ENCODE measurements at places on chromosomes 2 and 18.

GRCh38 chr2:28568036-28568435 is 72.2 kb downstream of the PLB1 start:
- H3K27ac ChIP-seq, result no peak overlapping the region
- no peaks in the 10 kb centered on the region for H3K27me3 ChIP-seq
- peaks cover 18% of the 10 kb centered on the region for H3K4me1 ChIP-seq
- no peak for DNase-seq
- no peak overlapping the region for H3K4me3 ChIP-seq

- H3K4me3 ChIP-seq, result no peak overlapping the region
- no peak for DNase-seq
- H3K27me3 ChIP-seq, result no peaks in the 10 kb centered on the region
- H3K36me3 ChIP-seq, result no peaks in the 10 kb centered on the region
- no peak overlapping the region for H3K27ac ChIP-seq
These were observed 487.5 kb downstream of the SUCLG1 start for GRCh38 chr2:83971547-83971946.

DNA sequence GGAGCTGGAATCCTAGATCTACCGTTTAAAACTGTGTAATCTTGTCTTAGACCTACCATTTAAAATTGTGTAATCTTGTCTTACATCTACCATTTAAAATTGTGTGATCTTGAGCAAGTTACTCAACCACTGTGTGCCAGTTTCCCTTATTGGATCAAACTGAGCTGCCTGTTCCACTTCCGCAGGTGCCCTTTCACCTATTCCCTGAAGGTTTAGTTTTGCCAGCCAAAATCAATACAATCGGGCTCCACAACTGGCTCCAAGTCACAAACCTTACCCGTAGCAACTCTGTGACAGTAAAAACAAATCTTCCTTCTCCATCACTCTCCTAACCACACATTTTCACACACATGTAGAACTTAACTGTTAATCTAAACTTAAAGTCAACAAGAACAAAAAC is 20.1 kb downstream of the DOCK10 start:
- no peak overlapping the region for H3K4me3 ChIP-seq
- H3K36me3 ChIP-seq, result no peaks in the 10 kb centered on the region
- H3K27me3 ChIP-seq, result no peaks in the 10 kb centered on the region

DNA sequence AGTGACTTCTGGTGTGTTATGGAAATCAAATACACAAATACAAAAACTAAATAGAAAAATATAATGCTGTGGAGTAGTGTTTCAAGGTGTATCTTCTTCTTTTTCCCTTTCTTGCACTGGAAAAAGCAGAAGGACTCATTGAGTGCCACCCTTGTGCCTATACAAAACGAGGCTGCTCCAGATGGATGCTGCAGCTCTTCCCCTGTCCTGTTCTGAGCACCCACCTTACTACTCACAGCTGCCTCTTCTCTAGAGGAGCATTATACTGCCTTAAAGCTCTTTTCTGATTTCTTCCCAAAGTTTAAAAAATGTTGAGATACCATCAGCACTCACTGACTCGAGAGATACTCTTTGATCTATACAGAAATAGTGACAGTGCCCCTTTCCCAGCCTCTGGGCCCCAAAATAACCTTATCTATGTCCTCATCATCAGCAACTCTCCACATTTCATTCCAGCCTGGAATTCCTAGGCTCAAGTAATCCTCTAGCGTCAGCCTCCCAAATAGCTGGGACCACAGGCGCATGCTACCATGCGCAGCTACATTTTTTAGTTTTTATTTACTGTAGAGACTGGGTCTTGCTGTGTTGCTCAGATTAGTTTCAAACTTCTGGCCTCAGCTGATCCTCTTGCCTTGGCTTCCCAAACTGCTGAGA is 1356.1 kb upstream of the NRXN1 start:
- H3K27me3 ChIP-seq, result no peaks in the 10 kb centered on the region
- no peaks in the 10 kb centered on the region for H3K4me1 ChIP-seq
- H3K27ac ChIP-seq, result no peak overlapping the region

GRCh38 chr2:119473621-119474370 is 42.1 kb downstream of the TMEM37 start:
- no peaks in the 10 kb centered on the region for H3K4me1 ChIP-seq
- no peak for DNase-seq
- H3K27ac ChIP-seq, result no peak overlapping the region
- no peak overlapping the region for H3K4me3 ChIP-seq

DNA sequence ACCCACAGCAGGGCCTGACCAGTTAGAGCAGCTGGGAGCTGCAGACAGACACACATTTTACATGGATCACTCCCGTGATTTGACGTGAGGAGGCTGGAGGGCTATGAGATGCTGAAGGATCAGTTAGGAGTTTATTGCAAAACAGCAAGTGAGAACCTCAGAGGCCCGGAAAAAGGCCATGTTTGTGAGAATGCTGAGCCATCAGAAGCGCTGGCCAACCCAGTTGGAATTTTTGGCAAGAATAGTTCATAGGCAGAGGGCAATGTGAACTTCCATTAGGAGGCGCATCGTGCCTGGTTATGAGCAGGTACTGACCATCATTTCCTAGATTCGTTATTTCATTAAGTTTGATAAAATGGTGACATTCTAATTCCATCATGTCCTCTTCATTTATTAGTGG is 23.3 kb upstream of the LMAN1 start:
- H3K4me1 ChIP-seq, result no peaks in the 10 kb centered on the region
- H3K36me3 ChIP-seq, result no peaks in the 10 kb centered on the region
- no peak overlapping the region for H3K4me3 ChIP-seq
- no peak for DNase-seq
- no peaks in the 10 kb centered on the region for H3K27me3 ChIP-seq

DNA sequence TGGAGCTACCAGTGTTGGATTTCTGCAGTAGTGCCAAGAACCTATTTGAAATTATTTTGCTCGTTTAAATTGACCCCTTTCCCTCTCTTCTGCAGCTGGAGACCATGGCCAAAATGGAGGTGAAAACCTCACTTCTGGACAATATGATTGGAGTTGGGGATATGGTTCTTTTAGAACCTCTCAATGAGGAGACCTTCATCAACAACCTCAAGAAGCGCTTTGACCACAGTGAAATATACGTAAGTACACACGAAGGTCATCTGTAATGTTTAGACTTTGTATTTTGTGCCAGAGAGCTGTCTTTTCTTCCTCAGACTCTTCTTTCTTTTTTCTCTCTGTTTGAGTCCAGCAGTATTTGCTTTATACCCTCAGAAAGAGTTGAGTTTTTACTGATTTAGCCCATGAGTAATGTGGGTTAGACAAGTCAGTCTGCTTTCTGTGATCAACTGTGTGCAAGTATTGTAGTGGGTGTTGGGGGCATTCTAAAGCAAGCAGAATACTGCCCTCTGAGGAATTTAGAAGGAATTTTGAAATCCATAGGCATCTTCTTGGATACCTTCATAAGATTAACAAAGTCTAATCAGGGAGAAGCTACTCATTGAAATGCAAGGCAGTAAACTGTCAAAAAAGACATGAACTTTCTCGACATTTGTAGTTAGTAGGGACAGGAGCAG is 31.7 kb downstream of the MYO1B start:
- no peak for DNase-seq
- H3K36me3 ChIP-seq, result 0 out of 2 replicates have a peak, but pooled peaks cover 2% of the 10 kb centered on the region

- no peaks in the 10 kb centered on the region for H3K36me3 ChIP-seq
- H3K27ac ChIP-seq, result no peak overlapping the region
- no peak overlapping the region for H3K4me3 ChIP-seq
- DNase-seq, result no peak
These were observed 237.4 kb upstream of the SMAD2 start for GRCh38 chr18:48167897-48168253.

DNA sequence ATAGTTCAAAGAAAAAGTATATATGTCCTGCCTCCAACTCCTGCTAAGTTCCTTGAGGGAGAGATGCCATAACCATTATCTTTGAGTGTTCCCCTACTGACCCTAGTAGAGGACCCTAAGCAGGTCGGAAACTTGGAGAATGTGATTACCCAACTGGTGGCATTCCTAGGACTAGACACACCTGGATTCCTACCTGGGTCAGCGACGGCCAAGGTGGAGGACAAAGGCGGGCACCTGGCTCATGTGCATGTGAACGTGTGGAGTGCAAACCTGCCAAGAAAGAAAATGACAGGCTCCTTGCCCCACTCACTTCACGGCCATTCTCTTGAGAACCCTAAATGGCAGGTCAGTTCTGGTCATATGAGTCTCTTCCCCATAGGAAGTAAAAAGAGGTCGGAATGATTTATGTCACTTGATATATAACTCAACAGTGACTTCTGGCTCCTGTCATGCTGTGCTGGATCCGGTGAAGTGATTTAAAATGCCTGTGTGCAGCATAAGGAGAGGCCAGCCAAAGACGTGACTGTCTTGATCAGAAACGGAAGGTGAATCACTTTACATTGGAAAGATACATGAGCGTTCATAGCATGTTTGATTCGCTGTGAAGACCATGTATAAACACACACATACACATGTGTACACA is 371.6 kb downstream of the EIPR1 start:
- H3K27me3 ChIP-seq, result no peaks in the 10 kb centered on the region
- no peak overlapping the region for H3K4me3 ChIP-seq
- H3K36me3 ChIP-seq, result no peaks in the 10 kb centered on the region
- no peak overlapping the region for H3K27ac ChIP-seq
- no peaks in the 10 kb centered on the region for H3K4me1 ChIP-seq

DNA sequence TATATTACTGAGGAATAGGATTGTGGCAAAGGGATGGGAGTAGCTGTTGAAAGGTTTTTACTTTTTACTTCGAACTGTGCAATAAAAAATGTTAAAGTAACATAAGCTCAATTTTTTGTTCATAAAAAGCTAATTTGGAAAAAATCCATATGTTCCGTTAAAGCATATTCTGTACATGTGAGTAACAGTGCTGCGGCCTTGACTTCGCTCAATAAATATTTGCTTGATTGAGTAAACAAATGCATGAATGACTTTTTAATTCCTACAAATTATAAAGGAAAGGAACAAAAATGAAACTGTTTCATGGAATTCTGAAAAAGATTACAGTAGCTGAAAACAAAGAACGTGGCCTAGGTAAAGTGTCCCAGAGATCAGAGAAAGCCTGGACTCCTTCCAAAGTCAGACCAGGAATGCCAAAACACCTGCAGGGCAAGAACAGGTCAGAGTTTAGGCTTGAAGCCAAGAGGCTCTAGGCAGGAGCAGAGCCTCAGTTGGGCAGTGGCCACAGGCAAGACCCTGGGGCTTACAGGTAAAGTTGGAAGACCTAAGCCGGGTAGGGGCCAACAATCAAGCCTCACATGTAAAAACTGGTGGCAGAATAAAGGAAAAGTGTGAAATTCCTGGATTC is 44.3 kb upstream of the FIGN start:
- no peak overlapping the region for H3K27ac ChIP-seq
- H3K36me3 ChIP-seq, result no peaks in the 10 kb centered on the region

DNA sequence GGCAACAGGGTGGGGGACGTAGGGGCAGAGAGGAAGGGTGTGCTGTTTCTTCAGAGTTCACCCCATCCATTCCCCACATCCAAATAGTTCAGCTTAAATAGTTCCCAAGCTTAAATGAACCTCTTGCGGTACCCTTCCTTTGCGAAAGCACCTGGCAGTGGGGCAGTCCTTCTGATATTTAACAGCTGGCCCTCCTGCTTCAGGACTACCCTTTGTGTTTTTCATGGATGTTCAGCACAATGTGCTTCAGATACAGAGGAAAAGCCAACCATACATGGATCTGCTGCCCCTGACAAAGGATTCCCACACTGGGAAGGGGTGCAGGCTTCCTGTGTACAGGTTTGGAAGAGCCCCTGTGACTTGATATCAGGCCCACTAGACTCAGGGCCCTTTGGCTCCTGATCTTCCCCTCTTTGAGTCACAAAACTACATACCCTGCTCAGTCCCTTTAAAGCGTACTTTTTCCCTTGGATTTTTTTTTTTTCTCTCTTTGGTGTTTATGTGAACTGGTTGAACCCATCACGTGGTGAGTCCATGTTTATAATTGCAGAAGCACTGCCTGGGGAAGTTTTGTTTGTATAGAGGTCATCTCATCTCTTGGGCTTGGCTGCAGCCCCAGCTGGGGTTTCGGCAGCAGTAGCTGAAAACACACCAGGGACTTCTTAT is 45.3 kb upstream of the IGFBP5 start:
- no peak overlapping the region for H3K4me3 ChIP-seq
- H3K27me3 ChIP-seq, result peaks cover 25% of the 10 kb centered on the region

DNA sequence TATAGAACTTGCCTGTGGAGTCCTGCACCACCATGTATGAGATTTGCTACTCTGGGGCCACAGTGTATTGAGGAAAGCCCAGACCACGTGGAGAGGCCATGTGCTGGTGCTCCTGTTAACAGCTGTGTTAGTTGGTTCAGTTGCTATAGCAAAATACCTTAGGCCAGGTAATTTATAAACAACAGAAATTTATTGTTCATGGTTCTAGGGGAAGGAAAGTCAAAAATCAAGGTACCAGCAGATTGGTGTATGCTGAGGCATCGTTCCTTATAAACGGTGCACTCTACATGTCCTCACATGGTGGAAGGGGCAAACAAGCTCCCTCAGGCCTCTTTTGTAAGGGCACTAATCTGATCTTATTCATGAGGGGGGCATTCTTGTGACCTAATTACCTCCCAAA is 272.3 kb upstream of the FBXO11 start:
- H3K4me3 ChIP-seq, result no peak overlapping the region
- DNase-seq, result no peak
- no peaks in the 10 kb centered on the region for H3K4me1 ChIP-seq

DNA sequence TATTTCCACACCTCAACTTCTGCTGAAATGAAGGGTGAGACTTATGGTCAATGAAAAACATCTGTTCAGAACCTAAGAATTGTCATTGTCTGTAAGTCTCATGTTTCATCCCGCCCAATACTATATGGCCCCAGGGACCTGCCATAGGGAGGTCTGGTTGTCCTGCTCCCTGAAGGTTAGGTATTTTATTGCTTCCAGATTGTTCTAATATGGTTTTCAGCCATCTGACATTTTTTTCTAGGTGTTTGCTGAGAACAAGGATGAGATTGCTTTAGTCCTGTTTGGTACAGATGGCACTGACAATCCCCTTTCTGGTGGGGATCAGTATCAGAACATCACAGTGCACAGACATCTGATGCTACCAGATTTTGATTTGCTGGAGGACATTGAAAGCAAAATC is 7.3 kb downstream of the XRCC5 start:
- H3K36me3 ChIP-seq, result peaks cover 95% of the 10 kb centered on the region
- no peak overlapping the region for H3K4me3 ChIP-seq
- no peak overlapping the region for H3K27ac ChIP-seq
- DNase-seq, result no peak
- no peaks in the 10 kb centered on the region for H3K27me3 ChIP-seq
- H3K4me1 ChIP-seq, result peaks cover 54% of the 10 kb centered on the region

- no peak overlapping the region for H3K4me3 ChIP-seq
- no peak overlapping the region for H3K27ac ChIP-seq
- DNase-seq, result no peak
- no peaks in the 10 kb centered on the region for H3K36me3 ChIP-seq
- no peaks in the 10 kb centered on the region for H3K27me3 ChIP-seq
These were observed 470.2 kb downstream of the FBXO15 start for GRCh38 chr18:73677450-73677849.

DNA sequence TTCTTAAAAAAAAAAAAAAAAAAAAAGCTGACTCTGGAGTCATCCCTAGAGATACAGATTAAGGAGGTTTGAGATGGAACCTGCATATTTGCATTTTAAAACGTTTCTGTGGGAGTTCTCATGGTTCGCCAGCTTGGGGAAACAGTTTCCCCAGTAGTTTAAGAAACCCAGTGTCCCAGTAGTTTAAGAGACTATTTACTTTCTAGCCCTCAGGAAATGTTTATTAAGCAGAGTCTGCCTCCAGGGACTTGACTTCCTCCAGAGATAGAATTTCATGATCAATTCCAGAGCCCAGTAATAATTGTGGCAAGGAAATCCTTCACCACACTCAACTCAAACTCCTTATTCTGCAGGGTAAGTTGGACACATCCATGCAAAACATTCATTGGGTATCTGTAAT is 39.1 kb downstream of the DIPK1C start:
- H3K36me3 ChIP-seq, result no peaks in the 10 kb centered on the region
- DNase-seq, result no peak
- peaks cover 2% of the 10 kb centered on the region for H3K27me3 ChIP-seq
- H3K4me1 ChIP-seq, result no peaks in the 10 kb centered on the region
- no peak overlapping the region for H3K4me3 ChIP-seq
